LNCaP clone FGC (cell line): ENCODE measurements at places on chromosomes 12 and 14.

- no peak for DNase-seq
These were observed 293.2 kb downstream of the DPF3 start for GRCh38 chr14:72600551-72601330.

- DNase-seq, result no peak
These were observed 58.2 kb upstream of the ZFP36L1 start for GRCh38 chr14:68851078-68851477.

DNA sequence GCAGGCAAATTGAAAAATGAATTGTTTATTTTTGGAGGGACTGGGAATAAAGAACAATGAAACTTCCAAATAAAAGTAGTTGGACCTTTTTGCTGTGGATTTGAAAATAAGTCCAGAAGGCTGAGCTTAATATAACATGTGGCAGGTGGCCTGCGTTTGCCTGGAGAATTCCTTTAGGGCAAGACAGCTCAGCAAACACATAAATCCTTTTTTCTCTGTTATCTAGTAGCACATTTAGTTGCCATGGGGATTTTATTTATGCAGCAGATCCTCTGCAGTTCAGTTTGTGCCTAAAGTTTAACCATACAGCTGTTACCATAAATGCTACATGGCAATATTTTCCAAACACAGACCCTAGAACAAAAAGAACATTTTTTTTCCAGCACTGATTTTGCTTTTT is 180.0 kb downstream of the NPAS3 start:
- no peak for DNase-seq

GRCh38 chr12:124592050-124592449 is 24.6 kb upstream of the NCOR2 start:
- no peak for DNase-seq

GRCh38 chr12:41485203-41485602 is 297.1 kb downstream of the PDZRN4 start:
- no peak for DNase-seq

DNA sequence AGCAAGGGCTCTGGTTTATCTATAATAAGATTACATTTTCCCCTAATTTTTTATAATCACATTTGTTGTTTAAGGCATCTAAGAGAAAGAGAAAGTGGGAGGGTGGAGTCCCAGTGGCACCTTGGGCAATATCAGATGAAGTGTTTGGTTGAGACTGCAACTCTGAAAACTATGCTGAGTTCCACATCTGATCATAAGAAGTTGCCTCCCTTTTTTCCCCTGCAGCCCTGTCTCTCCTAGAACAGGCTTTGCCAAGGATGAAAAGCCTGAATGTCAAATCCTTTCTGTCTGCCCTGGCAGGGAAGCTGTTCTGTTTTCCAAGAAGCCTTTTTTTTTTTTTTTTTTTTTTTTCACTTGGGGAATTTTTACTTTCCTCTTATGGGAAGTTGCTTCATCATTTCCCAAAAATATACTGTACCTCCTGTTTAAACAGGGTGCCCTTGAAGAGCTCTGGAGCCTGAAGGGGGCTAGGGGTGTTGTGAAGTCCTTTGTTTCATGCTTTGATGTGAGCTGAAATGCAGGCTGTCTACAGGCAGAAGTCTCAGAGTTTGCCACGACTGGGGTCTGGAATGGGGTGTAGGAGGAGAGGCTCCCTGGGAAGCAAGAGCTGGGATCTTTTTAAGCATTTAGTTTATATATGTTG is 71.3 kb downstream of the SUSD6 start:
- no peak for DNase-seq

- DNase-seq, result no peak
These were observed 332.3 kb downstream of the TMEM121 start for GRCh38 chr14:105858676-105859025.
